NCI-H446 treated with DMSO at 0.1 percent for 48 hours (cell line): ENCODE measurements at places on chromosomes 2 and 18.

DNA sequence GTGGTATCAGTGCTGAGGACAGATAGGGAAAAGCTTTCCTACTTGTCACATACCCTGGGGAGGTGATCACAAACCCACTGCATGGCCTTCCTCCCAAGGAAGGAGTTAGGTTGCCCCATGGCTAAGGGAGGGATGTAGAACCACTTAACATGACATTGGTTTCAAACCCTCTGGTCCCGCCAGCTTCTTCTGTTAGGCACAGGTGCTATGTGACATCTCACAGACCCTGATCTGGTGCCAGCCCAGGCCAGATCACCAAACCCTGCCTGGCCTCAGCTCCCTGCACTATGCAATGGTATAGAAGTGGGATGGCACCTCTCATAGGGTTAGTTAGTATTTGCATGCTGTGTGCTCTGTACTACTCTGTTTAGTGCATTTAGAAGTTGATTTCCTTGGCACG lies 58.0 kb downstream of the TCF7L1 start:
- no peak for DNase-seq

DNA sequence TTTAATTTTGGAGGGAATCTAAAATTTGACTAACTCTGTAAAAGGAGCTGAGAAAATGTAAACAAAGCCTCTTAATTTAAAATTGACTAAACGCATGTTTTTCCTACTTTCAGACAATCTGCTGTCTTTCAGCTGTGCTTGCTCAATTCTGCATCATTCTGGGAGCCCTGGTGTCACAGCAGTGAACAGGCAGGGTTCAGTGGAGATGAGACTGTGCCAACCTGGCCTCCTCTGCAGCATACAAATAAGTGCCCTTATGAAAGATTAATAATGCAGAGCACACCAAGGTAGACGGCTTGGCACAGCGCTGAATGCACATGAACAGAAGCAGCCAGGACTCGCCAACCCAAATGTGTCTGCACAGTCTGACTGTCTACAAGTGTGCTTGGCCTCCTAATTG lies 222.0 kb upstream of the CHAC2 start:
- DNase-seq = peak; percentile 98

DNA sequence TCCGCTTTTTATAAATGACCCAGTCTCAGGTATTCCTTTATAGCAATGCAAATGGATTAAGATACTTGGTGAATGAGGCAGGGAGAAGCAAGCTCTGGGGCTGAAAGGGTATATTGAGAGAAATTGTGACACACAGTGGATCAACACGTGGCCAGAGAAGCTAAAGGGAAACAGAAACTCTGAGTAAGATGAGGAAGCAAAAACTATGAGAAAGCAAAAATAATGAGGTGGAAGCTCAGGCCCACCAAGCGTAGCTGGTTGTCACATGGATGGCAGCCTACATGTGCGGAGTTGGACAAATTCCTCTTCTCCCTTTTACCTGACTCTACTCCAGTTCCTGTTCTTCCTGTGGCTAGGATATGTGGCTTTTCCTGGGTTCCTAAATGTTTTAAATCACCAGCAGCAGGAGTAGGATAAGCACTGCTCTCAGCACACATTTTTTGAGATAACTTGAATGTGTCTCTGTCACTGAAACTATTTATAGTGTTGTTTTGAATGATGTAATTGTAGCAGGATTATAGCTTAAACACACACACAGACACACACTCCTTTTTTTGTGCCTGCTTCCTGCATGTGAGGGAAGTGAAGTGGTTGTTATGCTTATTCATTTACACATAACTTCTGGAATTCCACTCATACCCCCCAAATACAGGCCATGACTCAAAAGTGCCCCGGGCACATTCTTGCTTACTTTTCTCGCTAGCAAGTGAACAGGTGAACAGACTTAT lies 30.1 kb upstream of the EPC2 start:
- DNase-seq = no peak

DNA sequence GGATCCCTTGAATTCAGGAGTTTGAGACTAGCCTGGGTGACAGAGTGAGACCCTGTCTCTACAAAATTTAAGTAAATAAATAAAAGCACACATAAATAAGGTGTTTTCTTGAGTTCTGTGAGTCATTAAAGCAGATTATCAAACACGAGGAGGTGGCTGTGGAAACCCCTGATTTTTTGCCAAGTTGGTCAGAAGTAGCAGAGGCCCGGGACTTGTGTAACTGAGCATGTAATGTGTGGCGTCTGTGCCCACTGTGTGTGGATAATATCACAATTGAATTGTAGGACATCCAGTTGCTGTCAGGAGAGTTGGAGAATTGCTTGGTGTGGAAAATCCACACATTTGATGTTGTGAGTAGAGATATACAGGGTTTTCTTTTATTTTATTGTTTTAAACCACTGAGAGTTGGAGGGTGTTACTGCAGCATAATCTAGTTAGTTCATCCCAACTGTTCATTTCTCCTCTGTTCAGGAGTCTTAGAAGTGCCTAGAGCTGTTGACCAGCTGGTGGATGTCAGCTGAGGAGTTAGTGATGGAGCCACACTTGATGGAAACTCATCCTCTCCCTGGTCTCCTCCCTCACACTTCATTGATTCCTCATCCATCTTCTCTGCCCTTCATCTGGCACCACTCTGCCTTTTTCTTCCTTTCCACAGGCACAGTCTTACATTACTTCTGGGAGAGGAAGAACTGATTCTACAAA lies 45.9 kb upstream of the RHOB start:
- DNase-seq = peak; percentile 87

DNA sequence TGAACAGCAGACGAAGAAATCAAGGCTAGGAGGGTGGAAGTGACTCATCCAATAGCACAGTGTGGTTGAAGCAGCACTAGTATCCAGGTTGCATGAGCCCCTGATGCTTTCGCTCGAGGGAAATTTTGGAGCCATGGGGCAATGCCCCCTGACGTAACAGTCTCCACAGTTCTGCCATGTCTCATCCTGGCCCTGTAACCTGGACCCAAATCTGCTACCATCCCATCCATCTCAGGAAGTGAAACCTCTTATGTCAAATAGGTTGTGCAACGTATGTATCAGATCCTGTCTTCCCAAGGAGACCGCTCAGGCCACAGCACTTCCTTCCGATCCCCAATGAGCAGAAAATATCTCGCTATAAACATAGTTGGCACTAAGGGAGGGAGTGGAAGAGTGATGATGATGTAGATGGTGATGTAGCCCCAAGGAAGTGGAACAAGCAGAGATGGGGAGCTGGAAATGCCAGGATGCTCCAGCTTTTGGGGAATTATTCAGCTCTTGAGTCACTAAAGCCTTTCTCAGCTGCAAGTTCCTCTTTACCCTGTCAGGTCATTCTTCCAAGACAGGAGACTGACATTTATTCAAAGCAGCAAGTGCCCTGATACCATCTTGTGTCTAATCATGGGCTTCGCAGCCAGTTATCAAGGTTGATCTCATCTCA lies 3.0 kb upstream of the IL1B start:
- no peak for DNase-seq

DNA sequence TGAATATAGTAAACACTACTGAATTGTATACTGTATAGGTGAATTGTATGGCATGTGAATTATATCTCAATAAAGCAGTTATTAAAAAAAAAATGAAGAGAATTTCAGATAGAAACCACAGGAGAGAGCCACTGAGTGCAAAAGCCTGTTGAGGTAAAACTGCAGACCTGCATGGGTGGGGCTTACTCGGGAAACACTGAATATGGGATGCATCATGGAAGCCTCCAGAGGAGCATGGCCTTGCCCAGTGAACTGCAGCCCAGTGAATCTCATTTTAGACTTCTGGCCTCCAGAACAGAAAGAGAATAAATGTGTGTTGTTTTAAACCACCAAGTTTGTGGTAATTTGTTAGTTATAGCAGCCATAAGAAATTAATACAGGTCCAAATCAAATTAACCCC lies 15.7 kb downstream of the GPATCH11 start:
- no peak for DNase-seq

DNA sequence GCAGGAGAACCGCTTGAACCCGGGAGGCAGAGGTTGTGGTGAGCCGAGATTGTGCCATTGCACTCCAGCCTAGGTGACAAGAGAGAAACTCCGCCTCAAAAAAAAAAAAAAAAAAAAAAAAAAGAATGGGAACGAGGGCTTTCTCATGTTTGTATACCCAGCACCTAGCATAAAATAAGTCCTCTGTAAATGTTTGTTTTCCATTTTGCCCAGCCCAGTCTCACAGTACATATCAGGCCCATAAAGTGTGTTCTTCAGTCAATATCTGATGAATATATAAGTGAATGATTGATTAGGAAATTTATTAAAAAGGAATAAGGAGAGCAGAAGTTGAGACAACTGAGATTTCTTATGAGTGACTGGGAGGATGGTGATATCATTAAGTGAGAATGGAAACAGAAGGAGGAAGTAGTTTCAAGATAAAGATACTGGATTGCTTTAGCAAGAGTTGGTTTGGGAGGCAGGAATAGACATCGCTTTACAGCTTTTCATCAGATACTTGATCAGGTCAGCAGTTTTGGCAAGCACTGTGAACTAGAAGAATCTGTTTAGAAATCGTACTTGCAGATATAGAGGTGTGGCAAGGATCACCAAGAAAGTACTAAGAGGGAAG lies 327.5 kb downstream of the KIAA1328 start:
- DNase-seq = no peak

GRCh38 chr2:178592655-178593054 lies 112.4 kb downstream of the PLEKHA3 start:
- no peak for DNase-seq

- no peak for DNase-seq
Observed at GRCh38 chr2:232363784-232364615, 14.6 kb upstream of the ALPP start.

- no peak for DNase-seq
Observed at GRCh38 chr2:204862809-204863208, 317.5 kb downstream of the PARD3B start.

GRCh38 chr2:29834624-29835023 lies 86.8 kb downstream of the ALK start:
- DNase-seq = no peak
